ENCODE measurements at places on chromosomes 4 and X. TPM values are rescaled to one million over a fixed set of nuclear protein-coding genes. Genes with fewer than 3 reads are reported as not detected.

Gene TCP11X2
- total RNA-seq = not detected

Gene HPGD
- 134 TPM for total RNA-seq

Gene CAPN6
- 3.4 TPM for total RNA-seq

Gene MAGEC2
- total RNA-seq = not detected

Gene RADX
- 5.4 TPM for total RNA-seq

Gene RNF212
- total RNA-seq = 7.9 TPM

Gene SHROOM3
- 6.9 TPM for total RNA-seq

Gene NIPAL1
- 8.1 TPM for total RNA-seq

Gene IQSEC2
- 22.8 TPM for total RNA-seq

Gene XPNPEP2
- total RNA-seq = 22.3 TPM

Gene EDA2R
- total RNA-seq = 1.2 TPM

Gene MID1
- total RNA-seq = 16.2 TPM

DNA sequence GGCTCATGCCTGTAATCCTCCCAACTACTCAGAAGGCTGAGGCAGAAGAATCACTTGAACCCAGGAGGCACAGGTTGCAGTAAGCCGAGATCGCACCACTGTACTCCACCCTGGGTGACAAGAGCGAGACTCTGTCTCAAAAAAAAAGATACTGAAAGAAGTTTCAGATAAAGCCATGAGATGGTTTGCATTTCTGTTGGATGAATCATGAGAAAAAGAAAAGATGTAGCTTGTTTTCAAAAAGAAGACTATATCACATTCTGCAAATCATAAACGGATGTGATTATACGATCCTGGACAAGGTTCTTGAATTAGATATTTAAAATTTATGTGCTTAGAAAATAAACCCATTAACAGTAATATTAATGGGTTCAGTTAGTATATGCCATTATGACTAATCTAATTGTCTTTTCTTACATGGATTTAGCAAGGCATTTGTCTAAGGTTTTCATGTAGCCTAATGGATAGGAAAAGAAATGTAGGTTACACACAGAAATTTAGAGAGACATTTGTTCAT lies 345.9 kb downstream of the SLC7A11 start:
- no peaks in the 10 kb centered on the region for H3K27me3 ChIP-seq
- H3K36me3 ChIP-seq = no peaks in the 10 kb centered on the region
- no peak overlapping the region for H3K4me3 ChIP-seq
- no peak for DNase-seq

GRCh38 chrX:29671421-29671820 lies 543.9 kb upstream of the MAGEB2 start:
- no peaks in the 10 kb centered on the region for H3K27me3 ChIP-seq
- H3K36me3 ChIP-seq = no peaks in the 10 kb centered on the region
- H3K4me3 ChIP-seq = no peak overlapping the region

- no peaks in the 10 kb centered on the region for H3K36me3 ChIP-seq
- no peaks in the 10 kb centered on the region for H3K27me3 ChIP-seq
- peak overlapping the region; percentile 7 for H3K4me3 ChIP-seq
- H3K27ac ChIP-seq = no peak overlapping the region
Observed at GRCh38 chrX:139691843-139692505, 16.0 kb downstream of the MCF2 start.

DNA sequence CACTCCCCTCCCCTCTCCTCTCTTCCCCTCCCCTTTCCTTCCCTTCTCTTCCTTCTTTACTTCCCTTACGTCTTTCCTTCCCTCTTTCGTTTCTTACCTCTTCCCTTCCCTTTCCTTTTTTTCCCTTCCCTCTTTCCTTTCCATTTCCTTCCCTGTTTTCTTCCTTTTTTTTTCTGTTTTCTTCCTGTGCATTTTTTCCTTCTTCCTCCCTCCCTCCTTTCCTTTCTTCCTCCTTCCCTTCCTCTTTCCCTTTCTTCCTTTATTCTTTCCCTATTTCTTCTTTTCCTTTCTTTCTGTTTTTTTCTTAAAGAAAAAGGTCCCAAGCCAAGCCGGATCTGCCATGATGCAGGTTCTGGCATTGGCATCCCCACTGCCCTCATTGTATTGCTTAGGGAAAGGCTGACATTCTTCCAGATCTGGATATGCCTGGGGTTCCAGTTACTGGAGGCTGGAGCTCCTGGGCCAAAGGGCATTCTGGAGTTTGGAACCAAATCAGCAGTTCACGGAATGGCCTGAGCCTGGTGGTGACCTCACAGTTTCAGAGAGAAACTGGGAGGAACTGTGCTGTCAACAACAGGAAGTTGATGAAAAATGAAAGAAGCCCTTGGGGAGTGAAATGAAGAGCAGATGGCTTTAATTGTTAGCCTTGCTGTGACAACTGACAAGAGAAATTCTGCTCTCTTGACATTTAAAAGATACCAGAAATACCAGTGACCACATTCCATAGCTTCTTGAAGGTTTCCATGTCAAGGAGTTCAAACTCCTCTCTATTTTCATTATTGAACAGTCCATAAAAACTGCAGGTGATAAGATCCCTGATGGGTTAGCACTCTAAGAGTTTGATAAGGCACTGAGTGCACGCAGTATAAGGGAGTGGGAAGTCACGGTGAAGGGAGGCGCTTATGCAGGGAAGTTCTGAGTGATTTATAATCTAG lies 622.1 kb downstream of the SPRY1 start:
- no peak overlapping the region for H3K27ac ChIP-seq
- no peaks in the 10 kb centered on the region for H3K27me3 ChIP-seq
- DNase-seq = no peak

GRCh38 chr4:100690812-100691211 lies 173.0 kb upstream of the EMCN start:
- no peak overlapping the region for H3K27ac ChIP-seq
- no peak overlapping the region for H3K4me3 ChIP-seq
- no peaks in the 10 kb centered on the region for H3K27me3 ChIP-seq

- no peak overlapping the region for H3K4me3 ChIP-seq
- no peak overlapping the region for H3K27ac ChIP-seq
- H3K27me3 ChIP-seq = no peaks in the 10 kb centered on the region
- H3K4me1 ChIP-seq = no peaks in the 10 kb centered on the region
- H3K36me3 ChIP-seq = no peaks in the 10 kb centered on the region
Observed at GRCh38 chrX:124605511-124605910, 259.1 kb downstream of the SH2D1A start.

- DNase-seq = no peak
- H3K27ac ChIP-seq = no peak overlapping the region
- H3K4me3 ChIP-seq = no peak overlapping the region
- no peaks in the 10 kb centered on the region for H3K36me3 ChIP-seq
- no peaks in the 10 kb centered on the region for H3K27me3 ChIP-seq
Observed at GRCh38 chr4:177051473-177052060, 258.1 kb upstream of the NEIL3 start.

DNA sequence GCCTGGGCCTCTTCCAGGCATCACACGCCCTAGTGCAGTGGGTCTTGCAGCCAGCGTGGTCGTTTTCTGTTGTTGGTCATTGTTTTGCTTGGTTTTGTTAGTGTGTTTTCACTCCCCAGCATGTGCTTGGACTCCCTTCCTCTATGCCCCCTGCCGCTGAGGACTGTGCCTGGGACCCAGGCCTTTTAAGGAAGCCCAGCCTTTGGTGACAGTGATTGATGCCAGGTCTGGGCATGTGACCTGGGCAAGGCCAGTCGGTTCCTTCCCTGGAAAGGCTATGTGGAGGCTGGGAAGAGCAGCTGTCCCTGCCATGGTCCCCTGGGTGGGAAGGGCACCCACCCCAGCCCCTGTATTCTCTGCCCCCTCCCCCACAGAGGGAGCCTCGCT lies 8.8 kb upstream of the GRPEL1 start:
- no peaks in the 10 kb centered on the region for H3K27me3 ChIP-seq
- no peak overlapping the region for H3K27ac ChIP-seq
- H3K4me1 ChIP-seq = no peaks in the 10 kb centered on the region
- no peaks in the 10 kb centered on the region for H3K36me3 ChIP-seq
- H3K4me3 ChIP-seq = no peak overlapping the region

DNA sequence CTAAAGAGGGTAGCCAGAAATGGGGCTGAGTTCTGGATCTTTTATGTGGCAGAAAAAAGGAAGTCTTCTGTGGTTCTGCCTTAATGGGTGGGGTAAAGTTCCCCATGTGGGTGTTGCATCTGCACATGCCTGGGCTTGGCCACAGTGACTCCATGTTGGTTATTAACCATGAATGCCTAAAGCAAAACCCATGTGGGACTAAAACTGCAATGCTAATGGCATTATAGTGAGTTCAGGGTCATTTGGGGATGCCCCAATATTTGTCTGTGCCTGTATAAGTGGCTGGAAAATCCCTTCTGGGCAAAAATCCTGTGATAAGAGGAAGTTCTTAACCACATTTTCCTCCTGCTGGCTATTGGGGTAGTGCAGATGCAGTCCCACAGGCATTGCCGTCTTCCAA lies 857.4 kb downstream of the FAT4 start:
- no peak overlapping the region for H3K27ac ChIP-seq
- no peak overlapping the region for H3K4me3 ChIP-seq
- H3K27me3 ChIP-seq = no peaks in the 10 kb centered on the region
- DNase-seq = no peak

DNA sequence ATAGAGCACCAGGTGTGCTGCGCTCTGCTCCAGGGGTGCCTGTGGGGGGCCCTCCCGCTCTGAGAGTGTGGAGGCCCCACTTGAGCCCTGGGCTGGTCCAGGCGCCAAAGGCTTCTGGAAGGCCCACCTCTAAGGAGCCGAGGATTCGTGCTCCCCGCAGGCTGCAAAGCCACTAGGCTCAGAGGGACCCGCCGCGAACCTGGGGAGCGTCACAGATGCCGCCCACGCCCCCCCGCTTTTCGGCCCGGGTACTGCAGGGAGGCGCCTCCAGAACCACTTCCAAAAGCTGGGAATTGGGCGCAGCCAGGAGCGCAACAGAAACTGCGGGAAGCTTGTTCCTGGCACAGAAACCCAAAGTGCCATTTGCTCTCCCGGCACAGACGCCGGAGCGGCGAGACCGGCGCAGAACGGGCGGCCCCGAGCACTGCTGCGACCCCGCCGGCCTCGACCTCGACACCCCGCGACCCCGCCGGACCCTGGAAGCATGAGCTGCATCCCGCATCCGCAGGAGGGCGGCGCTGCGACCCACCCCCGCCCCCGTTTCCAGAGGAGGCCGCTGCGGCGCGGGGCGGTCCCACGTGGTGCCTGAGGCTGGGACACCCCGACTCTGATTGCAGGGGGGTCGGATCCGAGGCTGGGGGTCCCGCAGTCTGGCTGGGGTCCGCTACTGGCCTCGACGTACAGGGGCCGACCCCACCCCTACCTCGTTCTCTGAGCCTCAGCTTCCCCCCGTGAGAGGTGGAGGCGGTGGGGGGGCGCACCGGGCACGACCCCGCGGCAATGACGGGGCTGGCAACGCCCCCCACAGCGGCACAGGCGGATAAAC lies 30.8 kb downstream of the CPLX1 start:
- peak overlapping the region; percentile 41 for H3K4me3 ChIP-seq
- H3K27me3 ChIP-seq = no peaks in the 10 kb centered on the region
- H3K4me1 ChIP-seq = peaks cover 24% of the 10 kb centered on the region
- H3K27ac ChIP-seq = no peak overlapping the region
- H3K36me3 ChIP-seq = no peaks in the 10 kb centered on the region

DNA sequence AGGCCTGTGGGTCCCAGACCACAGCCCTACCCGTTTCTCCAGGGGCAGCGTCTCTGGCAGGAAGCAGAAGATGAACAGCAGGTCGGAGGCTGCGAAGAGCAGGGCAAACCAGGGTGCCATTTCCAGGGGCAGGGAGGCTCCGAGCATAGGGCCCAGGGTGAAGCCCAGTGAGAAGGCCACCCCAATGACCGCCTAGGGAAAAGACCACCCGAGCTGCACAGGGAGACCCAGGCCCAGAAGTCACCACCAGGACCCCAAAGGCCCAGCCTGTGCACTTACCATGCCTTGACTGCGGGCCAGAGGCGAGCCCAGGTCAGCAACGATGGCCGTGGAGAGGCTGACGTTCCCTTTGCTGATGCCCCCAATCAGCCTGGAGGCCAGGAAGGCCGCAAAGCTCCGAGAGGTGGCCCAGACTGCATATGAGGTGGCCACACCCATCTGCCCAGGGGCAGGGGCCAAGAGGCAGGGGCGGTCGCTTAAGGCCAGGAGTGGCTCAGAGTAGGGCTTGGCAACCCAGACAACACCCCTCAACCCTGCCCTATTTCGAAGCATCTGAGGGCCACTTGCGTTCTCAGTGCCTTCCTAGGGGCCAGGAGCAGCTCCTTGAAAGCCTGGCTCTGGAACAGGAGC lies 30.8 kb downstream of the NOP14 start:
- H3K27me3 ChIP-seq = no peaks in the 10 kb centered on the region
- H3K4me3 ChIP-seq = no peak overlapping the region
- peaks cover 43% of the 10 kb centered on the region for H3K4me1 ChIP-seq
- no peak for DNase-seq
- peaks cover 27% of the 10 kb centered on the region for H3K36me3 ChIP-seq

DNA sequence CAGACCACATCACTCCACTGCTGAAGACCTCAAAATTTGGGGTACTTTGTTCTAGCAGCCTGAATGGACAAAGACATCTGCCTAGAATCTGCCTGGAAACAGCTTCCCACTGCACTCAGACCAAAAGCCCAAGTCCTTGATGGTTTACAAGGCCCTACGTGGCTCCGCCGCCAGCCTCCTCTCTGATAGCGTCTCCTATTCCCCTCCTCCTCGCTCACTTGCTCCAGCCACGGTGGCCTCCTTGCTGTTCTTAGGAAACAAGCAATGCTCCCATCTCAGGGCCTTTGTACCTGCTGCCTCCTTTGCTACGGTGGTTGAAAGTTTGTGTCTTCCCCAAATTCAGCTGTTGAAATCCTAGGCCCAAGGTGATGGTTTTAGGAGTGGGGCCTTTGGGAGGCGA lies 34.7 kb upstream of the SORCS2 start:
- no peak for DNase-seq
- H3K4me1 ChIP-seq = peaks cover 18% of the 10 kb centered on the region
- no peak overlapping the region for H3K4me3 ChIP-seq
- H3K27ac ChIP-seq = no peak overlapping the region
- no peaks in the 10 kb centered on the region for H3K36me3 ChIP-seq
- no peaks in the 10 kb centered on the region for H3K27me3 ChIP-seq

- no peaks in the 10 kb centered on the region for H3K36me3 ChIP-seq
- H3K4me3 ChIP-seq = no peak overlapping the region
- DNase-seq = no peak
Observed at GRCh38 chr4:142043509-142043908, 407.1 kb downstream of the IL15 start.

DNA sequence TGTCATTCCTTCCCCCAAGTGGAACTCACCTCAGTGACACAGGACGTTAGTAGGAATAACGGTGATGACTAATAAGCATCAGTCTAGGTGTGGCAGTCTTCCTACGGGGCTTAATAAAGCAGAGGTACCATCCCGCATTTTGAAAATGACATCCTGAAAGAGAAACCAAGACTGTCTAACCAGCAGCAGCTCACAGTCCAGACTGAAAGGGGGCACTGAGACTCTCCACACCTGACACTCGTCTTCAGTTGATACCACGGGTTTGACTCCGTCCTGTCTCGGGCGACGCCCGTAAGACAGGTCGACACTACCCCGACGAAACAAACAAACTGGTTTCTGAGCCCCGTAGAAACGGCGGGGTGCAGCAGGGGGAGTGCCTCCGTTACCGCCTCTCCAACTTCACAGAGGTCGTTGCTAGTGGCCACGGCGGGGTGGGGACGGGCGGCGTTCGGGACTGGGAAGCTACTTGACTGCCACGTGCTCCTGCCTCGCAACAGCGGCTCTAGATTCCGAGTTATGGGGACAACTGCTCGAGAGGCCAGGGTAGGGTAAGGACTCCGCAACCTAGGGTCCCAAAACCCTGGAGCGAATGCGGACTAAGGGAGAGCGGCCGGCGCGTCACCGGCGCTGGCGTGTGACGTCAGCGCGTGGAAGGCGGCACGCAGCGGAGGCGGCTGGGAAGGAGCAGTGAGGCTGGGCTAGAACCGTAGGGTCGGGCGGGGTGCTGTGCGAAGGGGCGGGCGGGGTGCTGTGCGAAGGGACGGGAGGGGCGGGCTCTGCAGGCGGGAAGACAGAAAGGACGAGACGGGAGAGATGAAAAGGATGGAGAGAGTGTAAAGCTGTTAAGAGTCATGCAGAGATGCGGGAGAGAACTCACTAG lies at the start of gene NEK1:
NEK1 (minus strand) TSS at position 593 of the 880 bp plus-strand sequence. CDS start 9,953 bp downstream, outside the sequence.
- peaks cover 7% of the 10 kb centered on the region for H3K36me3 ChIP-seq
- peak; percentile 90 for DNase-seq
- H3K4me3 ChIP-seq = peak within 1 kb of the TSS; percentile 91
- peaks cover 11% of the 10 kb centered on the region for H3K4me1 ChIP-seq
